ENCODE measurements at places on chromosomes 16 and 17. TPM values are rescaled to one million over a fixed set of nuclear protein-coding genes. Genes with fewer than 3 reads are reported as not detected.

PITPNM3 gene
- total RNA-seq, result 0.63 TPM

INO80E gene
- 107 TPM for total RNA-seq

GCSH gene
- 3.5 TPM for total RNA-seq

DNA sequence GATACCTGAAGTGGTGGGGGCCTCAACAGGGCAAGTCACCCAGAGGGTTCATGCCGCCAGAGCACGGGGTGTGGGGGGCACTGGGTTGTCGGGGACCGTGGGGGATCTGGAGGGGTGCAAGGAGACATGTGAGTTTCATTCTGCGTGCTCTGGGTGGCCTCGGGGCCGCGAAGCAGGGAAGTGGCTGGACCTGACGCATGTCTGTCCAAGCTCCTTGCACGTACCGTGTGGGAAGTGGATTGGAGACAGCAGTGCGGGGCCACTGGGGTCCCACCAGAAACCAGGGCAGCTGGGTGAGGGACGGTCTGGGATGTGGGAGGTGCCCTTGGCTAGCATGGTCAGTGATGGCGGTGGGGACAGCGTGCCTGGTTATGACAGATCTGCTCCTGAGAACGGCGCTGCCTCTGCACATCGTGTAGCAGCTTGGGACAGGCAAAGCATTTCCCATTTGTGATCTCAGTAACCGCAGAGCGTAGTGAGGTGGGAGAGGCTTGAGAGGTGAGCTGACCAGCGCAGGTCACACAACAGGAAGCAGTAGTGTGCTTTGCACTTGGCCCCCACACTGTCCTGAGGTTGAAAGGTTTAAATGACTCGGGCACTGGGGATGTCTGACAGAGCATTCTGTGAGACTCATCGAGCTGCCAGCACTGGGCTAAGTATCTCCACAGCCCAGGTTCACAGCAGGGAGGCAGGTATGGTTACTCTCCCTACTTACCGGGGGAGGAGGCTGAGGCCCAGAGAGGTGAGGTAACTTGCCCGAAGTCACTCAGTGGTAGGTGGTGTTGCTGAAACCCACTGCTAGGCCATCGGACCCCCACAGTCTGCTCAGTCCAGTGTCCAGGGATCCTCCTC, 114.4 kb downstream of the SOCS1 start:
- DNase-seq, result no peak

GRCh38 chr16:50740736-50741135, 1.1 kb upstream of the CYLD start:
- DNase-seq, result no peak

GRCh38 chr17:47660064-47660492, 10.4 kb downstream of the KPNB1 start:
- DNase-seq, result no peak

DNA sequence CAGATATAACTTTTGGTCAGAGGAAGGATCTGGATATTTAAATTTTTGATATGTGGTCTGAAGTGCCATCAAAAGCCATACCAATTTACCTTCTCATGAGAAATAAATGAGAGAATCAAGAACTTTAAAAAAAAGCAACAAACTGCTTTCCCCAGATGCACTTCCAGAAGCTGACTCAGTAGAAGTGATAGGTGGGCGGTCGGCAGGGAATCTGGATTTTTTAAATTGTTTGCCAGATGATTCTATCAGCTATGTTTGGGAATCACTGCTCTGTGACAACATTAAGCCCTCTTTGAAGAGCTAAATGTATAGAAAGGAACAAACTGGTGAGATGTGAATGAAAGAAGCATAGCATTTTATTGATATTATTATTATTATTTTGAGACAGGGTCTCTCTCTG, 19.2 kb downstream of the CDH3 start:
- DNase-seq, result no peak

DNA sequence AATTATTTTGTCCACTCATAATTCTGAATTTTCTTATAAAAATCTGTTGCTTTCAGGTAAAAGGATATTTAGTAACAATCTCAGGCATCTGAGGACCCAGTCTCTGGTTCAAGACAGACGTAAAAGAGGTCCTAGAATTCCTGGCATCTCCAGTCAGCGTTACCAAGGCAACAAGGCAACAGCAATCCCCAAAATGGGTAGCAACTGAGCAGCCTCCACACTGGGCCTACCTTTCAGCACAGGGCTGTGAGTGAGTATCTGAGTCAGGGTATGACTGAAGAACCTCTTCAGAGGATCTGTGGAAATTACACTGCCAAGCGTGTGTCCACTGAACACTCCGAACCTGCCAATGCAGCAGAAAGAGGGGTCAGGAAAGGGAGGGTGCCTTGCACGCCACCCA, 20.8 kb downstream of the FANCA start:
- no peak for DNase-seq

DNA sequence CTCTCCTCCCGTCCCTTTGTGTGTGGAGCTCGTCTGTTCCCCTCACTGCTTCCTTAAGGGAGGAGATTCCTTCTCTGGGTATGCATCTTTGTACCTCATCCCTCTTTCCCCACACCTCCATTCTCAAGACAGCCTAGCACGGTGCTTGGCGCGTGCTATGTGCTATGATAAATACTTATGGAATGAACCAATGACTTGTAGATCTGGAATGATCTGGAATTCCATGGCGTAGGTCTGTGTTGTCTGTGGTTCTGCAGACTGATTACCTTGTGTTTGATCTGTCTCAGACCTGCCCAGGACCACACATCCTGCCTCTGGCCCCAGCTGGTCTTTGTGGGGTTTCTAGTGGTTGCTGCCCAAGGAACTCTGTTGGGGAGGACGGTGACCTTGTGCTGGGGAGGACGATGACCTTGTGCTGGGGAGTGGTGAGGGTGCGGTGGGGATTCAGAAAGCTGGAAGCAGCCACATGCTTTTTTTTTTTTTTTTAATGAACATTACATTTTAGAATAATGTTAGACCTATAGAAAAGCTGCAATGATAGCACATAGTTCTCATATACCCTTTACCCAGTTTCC, 33.5 kb upstream of the ETV4 start:
- DNase-seq, result no peak

DNA sequence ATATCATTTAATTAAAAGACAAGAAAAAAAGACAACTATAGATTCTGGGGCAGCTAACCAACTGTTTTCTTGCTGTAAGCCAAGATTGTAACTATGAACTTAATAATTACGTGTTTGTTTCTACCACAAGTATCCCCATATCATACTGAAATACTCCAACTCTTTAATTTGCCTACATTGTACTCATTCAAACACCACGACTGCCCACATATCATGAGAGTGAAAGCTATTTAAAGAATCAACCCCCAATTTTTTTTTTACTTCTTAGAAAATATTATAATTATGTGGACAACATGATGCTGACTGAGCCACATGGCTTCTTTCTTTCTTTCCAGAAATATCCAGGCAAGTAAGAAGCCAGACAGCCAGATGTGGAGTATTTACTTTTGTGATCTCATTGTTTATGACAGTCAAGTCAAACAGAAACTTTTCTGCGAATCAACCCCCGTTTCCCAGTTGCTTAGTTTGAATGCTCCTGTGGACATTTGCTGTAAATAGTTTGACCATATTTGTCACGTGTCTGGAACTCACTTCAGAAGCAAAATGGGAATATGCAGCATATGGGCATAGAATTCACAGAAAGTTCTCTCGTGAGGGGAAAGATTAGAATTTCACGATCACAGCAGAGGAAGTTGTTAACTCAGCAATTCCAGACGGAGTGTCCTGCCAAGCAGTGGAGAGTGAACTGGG, 126.8 kb upstream of the PSMD7 start:
- no peak for DNase-seq

- DNase-seq, result no peak
Measured at GRCh38 chr16:58409316-58409973, 17.2 kb downstream of the GINS3 start.

GRCh38 chr16:49799172-49799571, 56.7 kb downstream of the ZNF423 start:
- DNase-seq, result no peak

DNA sequence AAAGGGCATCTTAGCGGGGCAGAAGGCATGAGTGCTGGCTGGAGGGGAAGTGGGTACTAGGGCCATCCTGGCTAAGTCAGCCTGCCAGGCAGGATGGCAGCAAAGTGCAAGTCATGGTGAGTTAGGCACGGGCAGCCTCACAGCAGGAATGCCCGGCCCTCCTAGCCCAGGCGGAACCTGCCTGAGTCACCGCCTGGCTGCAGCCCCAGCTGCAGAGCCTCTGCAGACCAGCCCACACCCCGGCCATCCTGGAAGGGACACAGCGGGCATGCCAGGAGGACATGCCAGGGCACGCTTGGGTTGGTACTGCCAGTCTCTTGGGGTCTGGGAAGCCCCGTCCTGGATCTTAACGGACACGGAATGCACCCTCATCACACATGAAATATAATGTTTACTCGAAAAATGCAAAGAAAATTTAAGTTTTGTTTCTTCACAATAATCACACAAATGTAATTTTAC, 5.0 kb upstream of the ALDH3A1 start:
- DNase-seq, result no peak

- no peak for DNase-seq
Measured at GRCh38 chr16:68972013-68972412, 128.7 kb downstream of the TANGO6 start.

Data from activated CD4-positive, alpha-beta memory T cell treated with anti-CD3 and anti-CD28 coated beads, Interleukin-2, amount 10 ng/mL, durations not matched to agents 7 days and 5 days (primary cell).